ENCODE measurements at places on chromosomes 1 and 21.

DNA sequence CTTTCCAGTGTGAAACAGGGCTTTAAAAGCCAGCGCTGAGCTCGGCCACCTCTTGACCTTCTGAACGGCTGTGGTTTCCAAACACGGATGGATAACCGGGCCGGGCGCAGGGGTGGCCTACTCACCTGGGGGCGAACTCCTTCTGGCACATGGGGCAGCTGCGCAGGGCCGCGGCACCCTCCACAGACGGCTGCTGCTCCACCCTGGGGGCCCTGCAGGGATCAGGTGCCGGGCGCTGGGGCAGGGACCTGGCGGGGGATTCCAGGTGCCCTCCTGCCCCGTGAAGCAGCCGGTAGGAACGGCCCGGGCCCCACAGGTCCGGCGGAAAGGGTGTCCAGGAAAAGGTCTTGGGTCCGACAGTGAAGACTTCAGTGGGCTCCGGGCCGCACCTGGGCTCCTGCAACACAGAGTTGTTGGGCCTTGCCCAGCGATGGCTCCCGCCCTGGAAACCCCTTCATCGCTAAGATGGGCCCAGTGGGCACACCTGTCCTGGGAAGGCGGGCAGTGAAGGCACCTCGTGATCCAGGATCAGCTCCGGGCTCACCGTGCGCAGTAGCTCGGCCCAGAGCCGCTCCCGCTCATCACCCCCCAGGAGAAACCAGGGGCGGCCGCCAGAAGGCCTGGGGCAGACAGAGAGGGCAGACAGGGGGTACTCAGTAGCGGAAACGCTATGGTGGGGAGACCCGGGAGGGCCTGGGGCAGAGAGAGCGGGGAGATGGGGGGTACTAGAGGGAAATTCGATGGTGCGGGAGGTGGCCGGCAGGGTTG, 874 bp downstream of the FAAP20 start:
- H3K27ac ChIP-seq, result peak overlapping the region; percentile 60
- peak overlapping the region; percentile 69 for H3K4me3 ChIP-seq
- H3K4me1 ChIP-seq, result peaks cover 7% of the 10 kb centered on the region
- H3K27me3 ChIP-seq, result no peaks in the 10 kb centered on the region

GRCh38 chr1:165353731-165354671, 2.5 kb downstream of the LMX1A start:
- no peak for DNase-seq
- H3K4me1 ChIP-seq, result peaks cover 2% of the 10 kb centered on the region
- H3K27me3 ChIP-seq, result peaks cover 85% of the 10 kb centered on the region
- no peaks in the 10 kb centered on the region for H3K36me3 ChIP-seq

DNA sequence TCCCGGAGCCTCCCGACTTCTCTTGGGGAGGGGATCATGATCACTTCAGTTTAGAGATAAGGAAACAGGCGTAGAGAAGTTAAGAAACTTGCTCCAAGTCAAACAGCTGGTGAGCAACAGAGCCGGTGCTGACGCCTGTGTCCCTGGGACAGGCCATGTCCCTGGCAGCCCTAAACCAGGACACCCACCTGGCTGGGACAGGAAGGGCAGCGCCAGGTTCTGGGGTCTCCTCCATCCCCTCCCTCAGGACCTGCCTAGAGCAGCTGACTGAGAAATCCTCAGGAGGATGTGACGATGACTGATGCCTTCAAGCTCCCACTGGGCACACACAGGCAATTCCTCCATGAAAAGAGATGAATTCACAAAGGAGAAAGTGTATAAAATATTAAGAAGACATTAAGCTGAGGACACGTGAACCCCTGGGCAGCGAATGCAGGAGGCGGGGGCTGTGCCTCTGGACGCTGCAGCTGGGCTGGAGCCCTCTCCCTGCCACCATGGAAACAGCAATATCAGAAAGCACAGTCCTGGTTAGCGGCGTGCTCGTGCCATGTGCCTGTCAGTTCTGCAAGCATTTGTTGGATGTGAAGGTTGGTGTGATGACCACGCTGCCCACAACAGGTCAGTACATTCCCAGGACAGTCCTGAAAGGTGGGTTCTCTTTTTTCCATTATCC, 40.1 kb upstream of the C1orf174 start:
- no peak for DNase-seq
- H3K36me3 ChIP-seq, result no peaks in the 10 kb centered on the region
- H3K4me1 ChIP-seq, result no peaks in the 10 kb centered on the region
- no peak overlapping the region for H3K27ac ChIP-seq
- H3K4me3 ChIP-seq, result no peak overlapping the region

DNA sequence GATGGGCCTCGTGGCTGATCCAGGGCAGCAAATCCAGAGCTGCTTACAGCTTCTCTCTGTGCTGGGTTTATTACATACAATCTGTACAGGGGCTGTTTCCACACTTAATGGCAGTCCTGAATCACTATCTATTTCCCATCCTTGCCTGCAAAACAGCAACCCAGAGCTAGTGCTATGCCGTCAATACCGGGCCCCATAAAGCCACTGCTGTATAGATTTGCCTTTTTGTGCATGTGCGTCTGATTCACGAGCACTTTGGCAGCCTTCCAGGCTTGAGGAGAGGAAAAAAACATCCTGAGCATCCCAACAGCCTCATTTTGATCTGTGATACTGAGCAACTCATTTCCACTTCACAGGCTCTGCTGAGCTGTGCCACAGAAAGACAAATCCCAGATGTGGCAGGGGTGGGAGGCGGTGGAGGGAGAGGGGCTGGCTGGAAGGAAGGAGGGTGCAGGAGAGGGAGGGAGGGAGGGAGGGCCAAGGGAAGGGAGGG, 65.2 kb upstream of the TARBP1 start:
- H3K36me3 ChIP-seq, result no peaks in the 10 kb centered on the region
- H3K4me3 ChIP-seq, result peak overlapping the region; percentile 27
- peak overlapping the region; percentile 39 for H3K27ac ChIP-seq
- H3K27me3 ChIP-seq, result no peaks in the 10 kb centered on the region
- DNase-seq, result no peak

GRCh38 chr1:245870698-245871097, 636.4 kb downstream of the SMYD3 start:
- no peak overlapping the region for H3K27ac ChIP-seq
- H3K4me3 ChIP-seq, result no peak overlapping the region
- DNase-seq, result no peak
- no peaks in the 10 kb centered on the region for H3K36me3 ChIP-seq
- H3K27me3 ChIP-seq, result no peaks in the 10 kb centered on the region

- H3K4me1 ChIP-seq, result no peaks in the 10 kb centered on the region
- H3K4me3 ChIP-seq, result no peak overlapping the region
Observed at GRCh38 chr1:242199776-242200458, 201.0 kb upstream of the MAP1LC3C start.

DNA sequence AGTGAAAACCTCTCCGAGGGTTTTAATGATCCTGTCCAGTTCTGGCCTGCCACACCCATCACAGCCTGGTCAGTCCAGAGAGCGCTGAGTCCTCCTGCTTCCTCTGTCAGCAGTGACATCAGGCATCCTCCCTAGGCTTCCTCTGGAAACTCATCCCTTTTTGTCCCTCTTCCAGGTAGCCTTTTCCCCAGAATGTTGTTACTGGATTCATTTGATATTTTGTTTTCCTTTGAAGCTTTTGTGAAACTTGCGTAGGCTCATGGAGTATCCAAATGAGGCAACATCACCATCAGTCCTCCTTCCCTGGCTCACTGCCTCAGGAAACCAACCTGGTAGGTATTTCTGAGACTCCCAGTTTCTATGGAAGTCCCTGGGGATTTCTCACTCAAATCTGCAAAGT, 27.0 kb upstream of the IGSF3 start:
- no peak for DNase-seq
- no peaks in the 10 kb centered on the region for H3K4me1 ChIP-seq
- H3K27ac ChIP-seq, result no peak overlapping the region
- H3K36me3 ChIP-seq, result no peaks in the 10 kb centered on the region

DNA sequence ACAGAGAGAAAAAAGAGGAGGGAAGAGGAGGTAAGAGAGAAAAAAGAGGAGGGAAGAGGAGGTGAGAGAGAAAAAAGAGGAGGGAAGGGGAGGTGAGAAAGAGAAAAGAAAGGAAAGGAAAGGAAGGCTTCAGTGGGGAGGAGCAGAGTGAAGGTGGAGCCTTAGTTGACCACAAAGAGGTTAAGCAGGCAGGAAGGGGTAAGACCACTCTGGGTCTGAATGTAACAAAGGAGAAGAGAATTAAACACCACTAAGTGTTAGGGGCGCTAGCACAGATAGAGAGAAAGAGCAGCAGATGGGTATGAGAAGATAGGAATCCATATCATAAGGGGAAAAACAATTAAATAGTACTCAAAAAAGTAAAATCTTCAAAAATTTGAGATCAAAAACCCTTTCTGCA, 6.6 kb downstream of the PTPN14 start:
- no peak overlapping the region for H3K4me3 ChIP-seq
- DNase-seq, result no peak
- peaks cover 59% of the 10 kb centered on the region for H3K4me1 ChIP-seq
